Activated naive CD4-positive, alpha-beta T cell treated with anti-CD3 and anti-CD28 coated beads, Interleukin-2, amount 10 ng/mL, durations not matched to agents 7 days and 5 days (primary cell): ENCODE measurements at places on chromosomes 2 and 18.

GRCh38 chr2:23410596-23410995 is 25.6 kb downstream of the KLHL29 start:
- no peak for DNase-seq
- no peak overlapping the region for H3K4me3 ChIP-seq
- H3K27me3 ChIP-seq = peaks cover 26% of the 10 kb centered on the region
- H3K4me1 ChIP-seq = no peaks in the 10 kb centered on the region
- no peak overlapping the region for H3K27ac ChIP-seq
- no peaks in the 10 kb centered on the region for H3K36me3 ChIP-seq

DNA sequence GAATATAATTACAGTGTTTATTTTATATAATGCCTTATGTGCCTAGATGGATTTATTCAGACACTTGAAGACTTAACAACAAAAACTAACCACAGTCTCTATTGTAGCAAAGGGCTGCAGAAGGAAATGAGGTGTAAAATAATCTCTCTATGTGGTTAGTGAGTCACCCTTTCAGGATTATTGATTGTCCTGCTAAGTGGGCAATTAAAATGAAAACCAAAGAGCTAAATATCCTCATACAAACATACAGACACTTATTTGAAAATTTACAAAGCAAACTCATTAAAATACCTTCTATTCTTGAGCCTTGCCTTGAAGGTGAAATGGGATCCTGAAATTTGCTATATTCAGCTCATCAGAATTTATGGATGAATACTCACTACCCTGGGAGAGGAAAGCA is 27.7 kb upstream of the DCC start:
- no peak overlapping the region for H3K27ac ChIP-seq
- no peaks in the 10 kb centered on the region for H3K4me1 ChIP-seq
- H3K27me3 ChIP-seq = no peaks in the 10 kb centered on the region
- H3K4me3 ChIP-seq = no peak overlapping the region
- no peaks in the 10 kb centered on the region for H3K36me3 ChIP-seq

DNA sequence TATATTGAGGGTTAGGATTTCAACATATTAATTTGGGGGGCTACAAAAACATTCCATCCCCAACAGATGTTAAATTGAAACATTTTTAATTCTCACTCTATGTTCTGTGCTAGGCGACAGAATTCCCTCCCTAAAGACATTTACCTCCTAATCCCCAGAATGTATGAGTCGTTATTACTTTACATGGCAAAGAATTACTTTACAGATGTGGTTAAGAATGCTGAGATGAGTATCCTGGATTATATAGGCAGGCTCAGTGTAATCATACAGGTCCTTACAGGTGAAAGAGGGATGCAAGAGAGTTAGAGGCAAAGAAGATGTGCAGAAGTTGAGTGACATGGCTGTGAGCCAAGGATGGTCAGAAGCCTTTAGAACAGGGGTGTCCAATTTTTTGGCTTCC is 974.1 kb upstream of the ACVR2A start:
- no peaks in the 10 kb centered on the region for H3K36me3 ChIP-seq
- H3K27ac ChIP-seq = no peak overlapping the region
- no peak overlapping the region for H3K4me3 ChIP-seq
- H3K4me1 ChIP-seq = no peaks in the 10 kb centered on the region
- DNase-seq = no peak
- H3K27me3 ChIP-seq = no peaks in the 10 kb centered on the region

DNA sequence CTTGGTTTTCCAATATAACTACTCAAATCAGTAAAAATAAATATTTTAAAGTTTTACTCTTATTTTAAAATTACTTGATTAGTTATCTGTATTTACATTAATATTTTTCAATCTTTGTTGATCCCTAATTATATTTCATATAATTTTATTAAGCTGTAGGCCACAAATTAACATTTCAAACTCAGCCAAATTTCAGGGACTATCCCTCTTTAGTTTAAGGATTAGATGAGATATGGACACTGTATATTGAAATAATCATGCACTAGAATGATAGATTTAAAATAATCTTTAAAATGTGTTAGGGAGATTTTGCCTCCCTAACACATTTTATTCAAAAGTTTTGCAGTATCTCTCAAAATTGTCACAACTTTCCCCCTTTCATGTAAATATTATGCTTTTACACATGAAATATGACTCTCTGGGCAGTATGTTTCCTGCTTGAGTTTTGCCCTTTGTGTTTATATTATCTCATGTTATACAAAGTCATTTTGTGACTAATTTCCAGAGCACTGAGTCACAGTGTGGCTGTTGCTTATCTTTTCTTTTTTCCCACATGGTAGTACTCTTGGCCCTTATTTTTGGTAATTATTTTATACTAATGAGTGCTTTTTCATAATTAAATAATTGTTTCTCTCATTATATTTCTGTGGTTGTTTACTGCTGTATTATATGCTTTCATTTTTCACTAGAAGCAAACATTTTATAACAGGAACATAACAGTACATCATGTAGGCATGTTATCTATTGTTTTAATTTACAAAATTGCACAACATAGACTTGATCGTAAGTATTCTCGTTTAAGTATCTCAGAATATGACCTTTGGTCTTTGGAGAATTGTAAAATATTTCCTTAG is 1.2 kb downstream of the TFPI start:
- no peak overlapping the region for H3K4me3 ChIP-seq
- H3K4me1 ChIP-seq = peaks cover 4% of the 10 kb centered on the region
- DNase-seq = no peak
- no peak overlapping the region for H3K27ac ChIP-seq
- peaks cover 11% of the 10 kb centered on the region for H3K27me3 ChIP-seq

GRCh38 chr18:56988022-56988421 is 158.9 kb upstream of the BOD1L2 start:
- H3K36me3 ChIP-seq = peaks cover 7% of the 10 kb centered on the region
- no peak overlapping the region for H3K27ac ChIP-seq
- DNase-seq = no peak
- no peaks in the 10 kb centered on the region for H3K4me1 ChIP-seq
- no peak overlapping the region for H3K4me3 ChIP-seq

DNA sequence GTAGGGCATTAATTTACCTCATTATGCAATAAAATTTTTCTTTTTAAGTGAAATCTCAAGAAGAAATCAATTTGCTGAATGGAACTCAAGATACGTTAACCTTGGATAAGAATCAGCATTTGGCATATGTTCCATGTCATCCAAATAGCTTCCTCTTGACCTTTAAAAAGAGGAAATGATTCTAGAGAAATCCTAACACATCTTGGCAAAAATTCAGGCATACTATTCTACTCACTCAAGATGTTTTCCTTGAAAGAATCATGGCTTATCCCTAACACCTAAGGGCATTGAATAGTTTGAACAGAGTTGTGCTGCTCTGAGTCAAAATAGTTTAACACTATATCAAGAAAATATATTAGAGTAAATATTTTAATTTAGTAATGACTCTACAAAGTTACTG is 678.0 kb downstream of the EPHA4 start:
- H3K27ac ChIP-seq = no peak overlapping the region
- H3K27me3 ChIP-seq = no peaks in the 10 kb centered on the region
- H3K4me3 ChIP-seq = no peak overlapping the region
- H3K4me1 ChIP-seq = no peaks in the 10 kb centered on the region
- H3K36me3 ChIP-seq = no peaks in the 10 kb centered on the region

- no peaks in the 10 kb centered on the region for H3K27me3 ChIP-seq
- no peak for DNase-seq
- no peak overlapping the region for H3K4me3 ChIP-seq
- no peaks in the 10 kb centered on the region for H3K36me3 ChIP-seq
These were observed 164.2 kb upstream of the KLHL14 start for GRCh38 chr18:32937066-32937465.

DNA sequence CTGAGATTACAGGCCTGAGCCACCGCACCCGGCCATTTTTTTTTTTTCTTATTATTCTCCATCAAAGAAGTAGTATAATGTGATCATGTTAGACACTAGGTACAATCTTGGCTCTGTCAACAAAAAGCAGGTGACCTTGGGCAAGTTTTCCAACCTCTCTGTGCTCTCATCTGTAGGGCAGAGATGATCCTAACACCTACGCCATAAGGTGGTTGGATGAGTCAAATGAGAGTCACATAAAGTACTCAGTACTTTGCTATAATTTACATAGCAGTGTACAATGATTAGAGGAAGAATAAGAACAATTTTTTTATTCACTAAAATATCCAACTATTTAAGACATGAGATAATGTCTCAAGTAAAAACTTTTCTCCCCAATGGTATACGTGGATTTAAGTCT is 128.6 kb downstream of the TGIF1 start:
- no peak overlapping the region for H3K4me3 ChIP-seq
- no peaks in the 10 kb centered on the region for H3K36me3 ChIP-seq
- H3K27ac ChIP-seq = no peak overlapping the region
- peaks cover 4% of the 10 kb centered on the region for H3K27me3 ChIP-seq

GRCh38 chr2:180873219-180873618 is 107.2 kb upstream of the UBE2E3 start:
- no peaks in the 10 kb centered on the region for H3K36me3 ChIP-seq
- H3K27ac ChIP-seq = no peak overlapping the region
- H3K27me3 ChIP-seq = peaks cover 5% of the 10 kb centered on the region
- DNase-seq = no peak
- no peaks in the 10 kb centered on the region for H3K4me1 ChIP-seq
- no peak overlapping the region for H3K4me3 ChIP-seq

GRCh38 chr18:78580835-78581339 is 398.7 kb upstream of the SALL3 start:
- H3K27ac ChIP-seq = no peak overlapping the region
- no peaks in the 10 kb centered on the region for H3K36me3 ChIP-seq
- no peaks in the 10 kb centered on the region for H3K4me1 ChIP-seq
- no peak overlapping the region for H3K4me3 ChIP-seq
- no peaks in the 10 kb centered on the region for H3K27me3 ChIP-seq
- DNase-seq = no peak
